Renal cortical epithelial cell (primary cell): ENCODE measurements at places on chromosomes 6 and 20. TPM values are rescaled to one million over a fixed set of nuclear protein-coding genes. Genes with fewer than 3 reads are reported as not detected.

- DNase-seq: no peak
Observed at GRCh38 chr6:14468647-14469321, 351.2 kb downstream of the CD83 start.

- DNase-seq: no peak
Observed at GRCh38 chr20:48679011-48679410, 148.8 kb downstream of the PREX1 start.

GRCh38 chr6:139271056-139271455 lies 20.7 kb downstream of the TXLNB start:
- DNase-seq: peak; percentile 80

C2 gene
- total RNA-seq: 1.7 TPM in 1 of 2 replicates, not detected in the other

VSTM2L gene
- total RNA-seq: 8.0 and 12.7 TPM in 2 replicates
